ENCODE measurements at places on chromosomes 7 and 10. TPM values are rescaled to one million over a fixed set of nuclear protein-coding genes. Genes with fewer than 3 reads are reported as not detected.

DNA sequence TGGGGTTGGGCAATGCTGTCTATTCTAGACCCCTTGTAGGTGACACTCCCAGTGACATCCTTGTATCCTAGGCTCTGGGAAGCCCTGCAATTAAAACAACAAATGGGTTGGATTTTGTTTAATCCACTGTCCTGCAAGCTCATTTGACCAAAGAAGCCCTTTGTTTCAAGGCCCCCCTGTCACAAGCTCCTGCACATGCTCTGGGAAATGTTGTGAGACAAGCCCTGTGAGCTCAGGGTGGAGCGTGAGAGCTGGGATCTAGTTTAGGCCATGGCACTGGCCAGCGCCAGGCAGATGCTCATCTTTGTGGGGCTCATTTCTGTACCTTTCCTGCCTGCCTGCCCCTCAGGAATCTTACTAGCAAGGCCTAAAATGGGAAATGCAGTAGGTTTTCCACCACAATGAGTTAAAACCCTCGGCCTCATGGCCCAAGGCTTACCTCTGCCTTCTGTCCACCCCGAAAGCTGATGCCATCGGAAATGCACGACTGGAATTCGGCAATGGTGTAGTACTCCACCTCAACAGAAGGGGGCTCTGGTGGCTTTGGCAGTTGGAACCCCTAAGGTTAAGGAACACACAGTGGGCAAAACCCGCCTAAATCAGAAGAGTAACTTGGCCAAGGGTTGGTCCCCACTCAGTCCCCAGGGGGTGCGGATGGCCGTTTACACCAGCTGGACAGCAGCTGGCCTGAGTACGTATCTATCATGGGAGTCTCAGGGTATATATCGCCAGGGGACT, 112.0 kb downstream of the NEURL1 start:
- DNase-seq = no peak

DNA sequence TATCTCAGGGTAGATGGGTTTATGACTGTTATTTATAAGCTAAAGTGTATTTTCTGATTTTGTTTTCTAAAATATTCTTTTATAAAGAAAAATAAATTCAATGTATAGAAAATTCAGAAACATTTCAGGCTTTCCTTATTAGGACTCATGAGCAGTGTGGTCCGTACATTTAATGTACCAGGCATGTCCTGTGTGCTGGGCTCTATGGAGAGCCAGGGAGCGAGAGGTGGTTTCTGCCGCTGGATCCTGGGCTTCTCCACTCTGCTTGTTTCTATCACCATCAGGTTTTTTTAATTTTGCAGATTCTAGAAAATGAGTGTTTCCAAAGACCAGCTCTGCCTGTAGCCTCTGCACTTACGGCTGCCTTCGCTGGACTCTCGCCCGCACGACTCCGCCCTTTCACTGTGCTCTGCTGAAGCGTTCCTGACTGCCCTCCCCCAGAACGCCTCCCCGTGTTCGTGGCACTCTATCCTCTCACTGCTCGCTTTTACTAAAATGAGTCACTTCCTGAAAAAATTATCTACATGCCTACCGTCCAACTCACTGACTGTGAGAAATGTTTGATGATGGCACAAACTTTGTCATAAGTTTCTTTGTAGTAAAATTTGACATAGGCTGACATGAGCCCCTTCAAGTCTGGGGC, 188.5 kb downstream of the ZMYND11 start:
- peak; percentile 29 for DNase-seq

GRCh38 chr7:57482-58255, 134.7 kb upstream of the FAM20C start:
- no peak for DNase-seq

DNA sequence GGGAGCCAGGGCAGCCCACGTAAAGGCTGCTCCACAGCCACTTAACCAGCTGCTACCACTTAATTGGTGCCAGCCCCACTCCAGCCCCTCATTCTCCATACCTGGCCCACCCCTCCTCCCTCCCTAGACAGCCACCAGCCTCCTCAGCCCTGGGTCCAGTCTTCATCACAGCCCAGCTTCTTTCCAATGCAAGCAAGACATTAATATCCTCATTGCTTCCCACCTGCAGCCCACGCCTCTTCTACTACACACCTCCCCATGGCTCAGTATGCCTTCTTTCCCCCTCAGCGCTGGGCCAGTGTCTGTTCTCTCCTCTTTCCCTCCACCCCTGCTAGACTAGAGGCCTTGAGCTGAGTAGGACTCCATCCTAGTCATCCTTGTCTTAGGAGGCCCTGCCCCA, 33.5 kb upstream of the UNC5B start:
- DNase-seq = no peak

DNA sequence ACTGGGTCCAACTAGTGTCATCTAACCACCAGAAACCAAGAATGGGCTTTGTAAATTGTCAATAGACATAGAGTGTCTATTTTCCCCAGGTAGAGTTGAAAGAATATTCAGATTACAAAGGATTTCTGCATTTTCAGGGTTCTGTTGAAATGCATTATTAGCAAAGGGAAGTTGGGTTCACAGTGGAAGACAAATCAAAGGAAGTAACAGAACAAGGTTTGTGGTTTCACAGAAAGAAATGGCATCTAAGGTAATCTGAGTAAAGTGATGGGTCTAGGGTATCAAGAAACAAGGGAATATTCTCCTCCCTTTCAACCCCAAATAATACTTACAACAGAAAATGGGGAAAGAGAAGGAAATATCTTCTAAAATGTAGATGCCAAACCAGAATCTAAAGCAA, 25.8 kb downstream of the CEP41 start:
- no peak for DNase-seq

DNA sequence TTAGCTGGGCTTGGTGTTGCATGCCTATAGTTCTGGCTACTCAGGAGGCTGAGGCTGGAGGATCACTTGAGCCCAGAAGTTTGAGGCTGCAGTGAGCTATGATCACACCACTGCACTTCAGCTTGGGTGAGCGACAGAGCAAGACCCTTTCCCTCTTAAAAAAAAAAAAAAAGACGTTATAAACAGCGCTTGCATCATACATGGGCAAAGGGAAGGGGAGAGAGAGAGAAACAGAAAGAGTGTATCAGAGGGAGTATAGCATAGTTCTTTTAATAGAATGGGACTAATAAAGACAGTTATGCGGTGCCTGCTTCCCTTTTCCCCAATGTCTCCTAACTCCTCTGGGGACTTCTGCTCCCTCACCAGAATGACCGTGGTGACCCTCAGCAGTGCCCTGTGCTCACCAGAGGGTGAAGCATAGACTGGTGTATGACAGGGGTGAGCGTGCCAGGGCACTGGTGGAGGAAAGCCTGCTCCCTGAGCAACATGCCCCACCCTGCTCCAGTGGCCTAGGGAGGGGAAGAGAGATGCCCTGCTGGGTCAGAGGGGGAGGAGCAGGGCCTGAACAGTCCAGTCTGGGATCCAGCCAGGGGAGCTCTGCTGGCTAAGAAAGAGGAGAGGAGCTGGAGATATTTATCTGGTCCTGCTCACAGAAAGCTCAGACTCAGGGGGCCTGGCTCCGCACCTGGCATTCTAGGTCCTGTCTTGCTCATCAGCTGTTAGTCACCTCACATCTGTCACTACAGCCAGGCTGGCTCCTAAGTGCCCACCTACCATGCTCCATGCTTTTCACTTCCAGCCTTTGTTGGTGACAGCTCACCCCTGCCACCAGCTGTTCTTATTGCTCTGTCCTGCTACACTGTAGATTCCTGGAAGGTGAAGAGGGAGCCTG, 2.2 kb downstream of the PDZD7 start:
- peak; percentile 31 for DNase-seq

DNA sequence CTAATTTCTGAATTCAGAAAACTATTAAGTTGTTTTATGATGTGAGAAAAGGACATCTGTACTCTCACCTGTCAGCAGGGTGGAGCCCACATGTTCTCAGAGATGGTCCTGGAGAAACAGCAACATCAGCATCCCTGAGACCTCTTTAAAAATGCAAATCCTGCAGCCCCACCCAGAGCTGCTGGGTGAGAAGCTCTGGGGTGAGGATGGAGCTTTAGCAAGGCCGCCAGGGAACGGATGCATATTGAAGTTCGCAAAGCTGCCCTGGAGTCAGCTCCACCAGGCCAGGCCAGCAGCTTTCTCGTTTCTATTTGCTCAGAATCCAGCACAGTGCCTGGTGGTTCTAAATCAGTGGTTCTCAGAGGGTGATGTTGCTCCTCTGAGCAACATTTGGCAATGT, 49.1 kb downstream of the PRKCQ start:
- DNase-seq = no peak

GRCh38 chr10:25294032-25294926, 119.5 kb downstream of the GPR158 start:
- DNase-seq = no peak

DNA sequence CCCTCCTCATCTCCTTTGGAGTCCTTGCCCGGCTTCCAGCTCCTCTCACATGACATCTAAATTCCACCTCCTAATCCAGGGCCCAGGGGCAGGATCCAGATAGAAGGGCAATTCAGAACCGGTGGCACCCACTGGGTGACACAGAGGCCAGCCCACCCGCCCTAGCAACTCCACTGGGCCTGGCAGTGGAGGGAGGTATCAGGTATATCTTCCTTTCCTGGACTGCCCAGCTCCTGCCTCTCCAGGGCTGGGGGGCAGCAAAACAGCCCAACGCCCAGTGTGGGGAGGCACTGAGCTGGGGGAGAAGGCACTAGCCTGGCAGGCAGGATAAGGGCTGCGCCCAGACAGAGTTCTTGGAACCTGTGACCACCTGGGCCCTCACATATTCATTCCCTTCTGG, 10.4 kb upstream of the TRIM8 start:
- no peak for DNase-seq

DNA sequence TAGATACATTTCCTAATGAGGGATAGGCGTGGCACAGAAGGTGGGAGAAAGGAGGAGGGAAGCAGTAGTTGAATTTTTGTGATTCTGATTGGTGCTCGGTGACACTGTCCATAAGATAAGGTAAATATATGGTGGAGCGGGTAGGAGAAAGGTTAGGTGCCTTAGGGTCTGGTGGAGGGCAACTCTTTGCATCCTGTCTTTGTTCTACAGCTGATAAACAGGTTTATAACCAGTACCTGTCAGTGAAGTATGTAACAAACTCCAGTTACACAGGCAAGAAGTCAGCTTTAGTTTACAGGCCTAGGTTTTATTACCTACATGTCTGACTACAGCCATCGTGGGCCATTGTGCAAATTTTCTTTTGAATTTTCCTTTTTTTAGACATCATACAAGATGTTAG, 10.9 kb upstream of the FAM180A start:
- no peak for DNase-seq

- no peak for DNase-seq
Observed at GRCh38 chr7:137404660-137405317, 61.3 kb upstream of the PTN start.

DNA sequence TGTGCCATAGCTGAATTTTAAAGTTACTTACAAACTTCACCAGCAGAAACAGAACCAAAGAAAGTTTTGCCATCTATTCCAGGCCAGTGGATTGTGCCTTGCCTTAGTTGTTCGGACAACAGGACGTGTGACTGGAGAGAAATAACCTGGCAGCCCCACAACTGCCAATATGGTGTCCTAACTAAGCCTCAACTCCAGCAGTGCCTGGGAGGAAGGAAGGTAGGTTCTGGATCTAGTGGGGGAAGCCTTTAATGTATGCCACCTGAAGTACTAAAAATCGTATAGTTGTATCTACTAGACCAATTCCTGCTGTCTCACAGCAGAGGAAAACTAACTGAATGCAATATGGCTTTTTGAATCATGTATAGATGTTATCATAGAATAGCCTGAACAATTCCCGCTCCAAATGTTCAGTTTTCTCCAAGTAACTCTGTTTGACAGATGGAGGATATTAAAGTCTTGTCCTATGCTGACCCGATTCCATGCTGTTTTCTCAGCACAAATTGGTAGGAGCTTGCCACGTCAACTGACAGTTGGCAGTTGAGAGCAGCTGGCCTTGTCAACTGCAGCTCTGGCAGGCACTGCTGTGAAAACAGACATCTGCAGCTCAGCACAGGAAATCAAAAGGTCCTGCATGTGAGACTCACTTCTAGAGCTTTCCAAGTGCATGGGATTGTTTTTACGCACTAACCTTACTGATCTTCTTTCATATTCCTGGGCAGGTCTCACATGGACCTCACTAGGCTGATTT, 84.5 kb upstream of the WNT16 start:
- DNase-seq = no peak

- DNase-seq = peak; percentile 41
Observed at GRCh38 chr7:87875151-87876039, 765 bp downstream of the SLC25A40 start.

DNA sequence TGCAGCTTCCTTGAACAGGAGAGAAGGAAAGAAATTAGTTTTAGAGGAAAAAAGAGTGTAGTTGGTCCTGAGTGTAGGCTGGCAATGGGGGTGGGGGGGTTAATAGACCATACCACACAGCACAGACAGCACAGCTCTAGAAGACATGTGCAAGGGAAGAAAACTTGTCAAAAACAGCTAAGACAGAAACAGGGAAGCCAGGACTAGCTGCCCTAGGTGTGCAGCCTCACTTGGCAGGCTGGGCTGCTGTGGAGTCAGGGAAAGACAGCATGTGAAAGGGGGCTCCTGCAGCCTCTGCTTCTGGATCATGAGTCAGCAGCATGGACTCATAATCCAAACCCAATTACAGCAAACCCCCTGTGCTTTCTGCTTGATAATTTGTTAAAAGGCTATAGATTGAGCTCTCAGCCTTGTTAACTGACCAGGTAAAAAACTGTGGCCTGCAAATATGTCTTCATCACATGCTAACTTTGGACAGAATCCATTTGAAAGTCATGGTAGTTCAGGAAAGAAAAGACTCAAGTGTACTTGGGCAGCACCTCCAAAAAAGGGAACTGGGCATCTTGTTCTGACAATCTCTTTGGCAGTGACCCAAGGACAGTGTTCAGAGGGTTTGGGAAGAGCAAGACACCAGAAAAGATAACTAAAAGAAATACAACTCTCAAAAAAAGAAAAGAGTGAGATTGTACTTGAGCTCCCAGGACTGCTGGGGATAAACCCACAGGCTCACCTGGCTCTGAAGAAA, 142.2 kb upstream of the VWC2 start:
- DNase-seq = no peak

GRCh38 chr10:404346-404745, 269.1 kb downstream of the ZMYND11 start:
- DNase-seq = no peak

GRCh38 chr10:86087716-86088115, 278.9 kb downstream of the GRID1 start:
- no peak for DNase-seq

DNA sequence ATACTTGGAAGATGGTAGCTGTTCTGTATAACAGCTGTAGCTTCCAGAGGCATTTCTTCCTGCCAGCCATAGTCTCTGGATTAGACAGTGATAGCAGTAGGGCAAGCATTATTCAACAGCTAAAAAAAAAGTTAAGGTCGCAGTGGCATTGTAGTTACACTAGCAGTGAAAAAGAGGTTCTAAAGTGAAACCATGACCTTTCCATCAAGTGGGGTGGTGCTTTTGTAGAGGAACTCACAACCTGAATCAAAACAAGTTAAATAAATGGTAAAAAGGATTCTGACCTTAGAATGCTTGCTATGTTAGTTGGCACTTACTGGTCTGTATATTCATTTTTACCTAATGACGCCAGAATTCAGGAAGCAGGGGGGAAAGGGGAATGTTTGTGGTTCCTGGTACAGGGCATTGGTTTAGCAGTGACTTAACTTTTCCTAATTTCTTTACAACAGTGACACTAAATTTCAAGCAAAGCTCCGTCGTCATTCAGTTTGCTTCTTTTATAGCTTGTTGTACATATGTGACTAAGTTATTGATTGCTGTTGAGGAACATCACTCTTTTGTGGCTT, 55.0 kb downstream of the GBF1 start:
- no peak for DNase-seq

- DNase-seq = no peak
Observed at GRCh38 chr7:4167385-4167910, 514.6 kb upstream of the FOXK1 start.

GOLGA7B gene
- 3.9 TPM for polyA plus RNA-seq

CPA2 gene
- polyA plus RNA-seq = 28.4 TPM

PAX2 gene
- 0.06 TPM for polyA plus RNA-seq

HOXA13 gene
- not detected for polyA plus RNA-seq

MGAM2 gene
- polyA plus RNA-seq = 53.8 TPM

Data from large intestine (tissue), 12 donors.